ENCODE measurements at places on chromosomes 2 and 18. TPM values are rescaled to one million over a fixed set of nuclear protein-coding genes. Genes with fewer than 3 reads are reported as not detected.

Gene CCDC74A
- not detected for total RNA-seq

Gene RAD51AP2
- not detected for total RNA-seq

Gene UGT1A5
- total RNA-seq = not detected

Gene TWIST2
- total RNA-seq = 11.4 TPM

Gene SERPINB13
- not detected for total RNA-seq

Gene PKDCC
- total RNA-seq = 173 TPM

Gene ZBTB14
- total RNA-seq = 11.4 TPM

Gene PAX3
- not detected for total RNA-seq

Gene ZSWIM2
- not detected for total RNA-seq

Gene ZNF385B
- 3.9 TPM for total RNA-seq

Gene LYG2
- total RNA-seq = not detected

Gene C2orf78
- not detected for total RNA-seq

Gene BIN1
- total RNA-seq = 81.7 TPM

Gene TTN
- 104 TPM for total RNA-seq

Gene TSPYL6
- not detected for total RNA-seq

Gene DSC1
- not detected for total RNA-seq

Gene LHCGR
- total RNA-seq = not detected

Gene IKZF2
- 8.3 TPM for total RNA-seq

Gene TMEM150A
- 8.3 TPM for total RNA-seq

Gene IL1R2
- 10.0 TPM for total RNA-seq

Gene DES
- 85.0 TPM for total RNA-seq

Gene IHH
- 14.0 TPM for total RNA-seq

Gene PAIP2B
- total RNA-seq = 10.7 TPM

Gene CDK15
- 9.9 TPM for total RNA-seq

Gene RAB11FIP5
- 9.1 TPM for total RNA-seq

Gene GALNT13
- 2.7 TPM for total RNA-seq

Gene RNF144A
- 9.1 TPM for total RNA-seq

Data from Peyer's patch (tissue), 4 donors.